ENCODE measurements at places on chromosomes 11 and 22.

- no peak for DNase-seq
Observed at GRCh38 chr11:8527939-8528338, 66.1 kb downstream of the STK33 start.

- no peak for DNase-seq
Observed at GRCh38 chr11:91795139-91795887, 429.3 kb upstream of the FAT3 start.

- DNase-seq = no peak
Observed at GRCh38 chr11:60844045-60844869, 2.3 kb downstream of the CCDC86 start.

DNA sequence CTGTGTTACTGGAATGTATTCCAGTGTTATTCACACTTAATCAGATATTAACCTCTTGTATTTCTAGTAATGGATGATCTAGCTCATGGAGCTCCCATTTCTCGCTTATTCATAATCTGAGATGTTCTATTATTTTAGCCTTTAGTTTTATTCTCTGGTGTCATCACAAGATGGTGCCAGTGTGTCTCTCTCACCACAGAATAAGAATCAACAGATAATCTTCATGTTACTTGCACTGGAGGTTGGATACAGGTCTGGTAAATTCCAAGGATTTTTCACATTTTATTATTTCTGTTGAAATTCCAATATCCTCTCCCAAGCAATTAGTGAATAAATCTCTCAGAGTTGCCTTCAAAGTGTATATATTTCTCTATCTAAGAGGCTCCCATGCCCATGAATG, 74.6 kb downstream of the CASP12 start:
- no peak for DNase-seq

DNA sequence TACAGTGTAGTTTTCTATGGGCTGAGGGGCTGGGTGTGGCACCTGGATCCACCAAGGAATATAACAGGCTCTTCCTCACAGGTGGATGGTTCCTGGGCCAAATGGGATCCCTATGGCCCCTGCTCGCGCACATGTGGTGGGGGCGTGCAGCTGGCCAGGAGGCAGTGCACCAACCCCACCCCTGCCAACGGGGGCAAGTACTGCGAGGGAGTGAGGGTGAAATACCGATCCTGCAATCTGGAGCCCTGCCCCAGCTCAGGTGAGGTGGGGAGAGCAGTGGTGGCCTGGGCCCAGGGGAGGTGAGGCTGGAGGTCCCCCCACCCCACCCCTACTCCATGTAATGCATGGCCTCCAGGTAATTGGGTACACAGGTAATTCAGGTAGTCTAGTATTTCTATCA, 20.7 kb downstream of the ADAMTS15 start:
- DNase-seq = no peak

GRCh38 chr11:45928535-45929215, 6.2 kb downstream of the LARGE2 start:
- DNase-seq = no peak

GRCh38 chr22:24181996-24182899, 961 bp downstream of the SUSD2 start:
- DNase-seq = no peak

GRCh38 chr11:63838150-63838677, 696 bp upstream of the MARK2 start:
- no peak for DNase-seq

DNA sequence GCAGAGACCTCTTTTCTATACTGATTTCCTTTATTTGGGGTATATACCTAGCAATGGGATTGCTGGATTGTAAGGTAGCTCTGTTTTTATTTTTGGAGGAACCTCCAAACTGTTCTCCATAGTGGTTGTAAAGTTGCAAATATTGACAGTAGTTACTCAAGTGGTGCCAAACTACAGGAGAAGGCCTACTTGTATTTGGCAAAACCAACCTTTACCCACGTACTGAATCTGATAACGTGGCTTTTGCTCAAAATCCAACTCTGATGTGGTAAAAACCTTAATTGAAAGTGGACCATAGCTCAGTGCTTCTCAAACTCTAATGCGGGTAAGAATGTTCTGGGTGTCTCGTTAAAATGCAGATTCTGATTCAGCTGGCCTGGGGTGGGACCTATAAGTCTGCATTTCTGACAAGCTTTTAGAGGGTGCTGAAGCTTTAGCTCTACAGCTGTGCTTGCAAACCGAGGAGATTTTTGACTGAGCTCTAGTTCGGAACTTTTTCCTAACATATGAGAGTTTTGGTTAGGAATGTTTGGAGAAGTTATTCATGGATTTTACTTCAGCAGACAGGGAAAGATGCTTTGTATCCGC, 69.8 kb downstream of the PACS1 start:
- DNase-seq = no peak

- no peak for DNase-seq
Observed at GRCh38 chr11:12968101-12968500, 41.0 kb upstream of the RASSF10 start.

DNA sequence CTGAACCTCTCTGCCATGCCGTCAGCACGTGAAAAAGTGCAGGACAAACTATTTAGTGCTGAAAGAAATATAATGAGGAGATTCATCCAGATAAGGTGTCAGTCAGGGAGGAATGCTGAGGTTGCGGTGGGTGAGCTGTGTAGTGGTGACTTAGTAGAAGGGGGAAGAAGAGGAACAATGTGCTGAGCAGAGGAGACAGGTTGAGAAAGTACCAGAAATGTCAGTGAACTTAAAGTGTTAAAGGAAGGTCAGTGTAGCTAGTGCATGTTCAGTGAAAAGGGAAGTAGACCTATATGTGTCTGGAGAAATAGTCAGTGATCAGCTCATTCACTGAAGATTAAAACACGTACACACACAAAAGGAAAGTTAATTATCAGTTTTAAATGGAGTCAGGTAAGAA, 237.6 kb upstream of the CCDC179 start:
- no peak for DNase-seq

DNA sequence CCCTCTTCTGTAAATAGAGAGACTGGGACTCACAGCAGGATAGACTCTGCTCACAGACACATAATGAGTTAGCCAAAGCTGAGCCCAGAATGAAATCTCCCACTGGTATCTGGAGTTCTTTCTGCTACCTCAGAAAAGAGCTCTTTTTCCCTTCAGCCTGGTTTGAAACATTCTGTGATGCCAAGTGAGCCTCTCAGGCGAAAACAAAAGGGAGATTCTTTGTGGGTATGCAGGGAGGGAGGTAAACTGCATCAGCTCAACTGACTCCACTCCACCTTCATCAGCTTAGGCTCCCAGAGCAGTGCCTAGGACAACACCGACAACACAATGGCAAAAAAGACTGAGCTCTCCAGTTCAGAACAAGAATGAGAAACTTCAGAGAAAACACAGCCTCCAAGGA, 55.1 kb upstream of the SCUBE2 start:
- DNase-seq = no peak

GRCh38 chr22:23906641-23907040, 12.5 kb downstream of the MIF start:
- DNase-seq = no peak

- no peak for DNase-seq
Observed at GRCh38 chr11:88038063-88038462, 137.2 kb downstream of the RAB38 start.

- no peak for DNase-seq
Observed at GRCh38 chr11:5298451-5298850, 3.3 kb downstream of the OR51B4 start.

DNA sequence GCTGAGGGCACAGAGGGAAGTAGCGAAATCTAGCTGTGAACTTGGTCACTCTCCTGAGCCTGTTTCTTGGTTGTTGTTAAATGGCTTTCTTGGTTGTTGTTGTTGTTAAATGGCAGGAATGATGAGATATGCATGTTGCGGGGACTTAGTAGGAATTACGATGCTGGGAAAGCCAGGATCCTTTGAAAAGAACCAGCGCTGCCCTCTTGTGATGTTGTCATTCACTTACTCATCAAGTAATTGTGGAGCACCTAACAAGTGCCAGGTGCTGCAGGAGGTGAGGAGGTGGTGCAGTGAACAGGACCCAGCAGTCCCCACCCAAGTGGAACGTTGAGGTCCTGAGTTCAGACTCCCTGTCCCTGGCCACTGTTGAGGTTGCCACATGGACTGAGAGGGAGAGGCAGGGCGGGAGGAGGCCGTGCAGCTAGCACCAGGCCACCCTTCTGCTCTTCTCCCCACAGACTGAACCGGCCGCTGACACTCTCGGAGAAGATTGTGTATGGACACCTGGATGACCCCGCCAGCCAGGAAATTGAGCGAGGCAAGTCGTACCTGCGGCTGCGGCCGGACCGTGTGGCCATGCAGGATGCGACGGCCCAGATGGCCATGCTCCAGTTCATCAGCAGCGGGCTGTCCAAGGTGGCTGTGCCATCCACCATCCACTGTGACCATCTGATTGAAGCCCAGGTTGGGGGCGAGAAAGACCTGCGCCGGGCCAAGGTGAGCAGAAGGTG, 36.8 kb downstream of the POLR3H start:
- DNase-seq = no peak

- no peak for DNase-seq
Observed at GRCh38 chr22:28064920-28065319, 145.9 kb upstream of the PITPNB start.

- no peak for DNase-seq
Observed at GRCh38 chr22:46063846-46064227, 86.5 kb upstream of the PPARA start.

DNA sequence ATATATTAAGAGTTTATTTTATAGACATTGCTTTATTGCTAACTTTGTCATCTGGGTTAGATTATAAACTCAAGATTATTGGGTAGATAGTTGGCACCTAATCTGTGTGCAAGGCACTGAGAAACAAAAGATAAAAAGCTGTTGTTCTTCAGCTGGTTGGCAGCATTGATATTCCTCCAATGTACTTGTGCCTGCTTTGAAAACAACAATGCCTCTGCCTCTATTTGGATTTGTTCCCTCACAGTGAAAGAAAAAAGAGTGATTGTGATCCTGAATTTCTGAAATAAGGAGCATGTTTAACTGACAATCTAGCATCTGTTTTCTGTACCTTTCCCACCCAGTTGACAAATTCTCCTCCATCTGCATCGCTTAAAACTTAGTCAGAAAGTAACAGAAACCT, 98.3 kb downstream of the TYR start:
- no peak for DNase-seq

- DNase-seq = no peak
Observed at GRCh38 chr11:10379871-10380568, 75.0 kb upstream of the AMPD3 start.

DNA sequence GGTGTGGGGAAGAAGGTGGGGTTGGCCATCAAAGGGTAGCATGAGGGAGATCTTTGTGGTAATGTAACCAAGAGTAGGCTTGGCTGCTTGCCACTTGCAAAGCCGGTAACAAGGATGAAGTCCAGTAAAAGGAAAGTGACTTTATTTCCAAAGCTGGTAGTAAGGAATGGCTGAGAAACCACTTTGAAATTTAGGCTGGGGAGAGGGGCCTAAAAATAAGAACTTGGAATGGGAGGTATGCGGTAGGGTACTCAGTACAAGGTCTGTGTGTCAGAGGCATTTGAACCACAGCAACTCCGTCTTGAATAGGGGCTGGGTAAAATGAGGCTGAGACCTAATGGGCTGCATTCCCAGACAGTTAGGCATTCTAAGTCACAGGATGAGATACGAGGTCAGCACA, 216.0 kb upstream of the ISX start:
- no peak for DNase-seq

DNA sequence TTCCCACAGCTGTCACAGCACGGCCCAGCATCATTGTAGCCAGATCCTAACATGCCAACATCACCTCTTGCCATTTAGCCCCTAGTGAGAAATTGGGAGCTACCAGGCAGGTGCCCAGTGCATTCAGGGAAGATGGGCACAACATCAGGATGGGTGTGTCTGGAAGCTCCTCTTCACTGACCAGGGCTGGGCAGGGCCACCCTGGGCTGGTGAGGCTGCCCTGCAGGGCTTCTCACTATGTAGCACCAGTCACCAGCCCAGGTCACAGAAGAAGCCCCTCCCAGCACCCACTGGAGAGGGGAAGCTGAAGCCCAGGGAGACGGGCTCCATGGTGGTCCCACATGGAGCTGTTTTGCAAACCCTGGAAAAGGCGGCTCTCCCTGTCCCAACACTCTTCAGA, 13.9 kb downstream of the ZNF74 start:
- DNase-seq = no peak
